Activated CD4-positive, CD25-positive, alpha-beta regulatory T cell treated with anti-CD3 and anti-CD28 coated beads, Interleukin-2, amount 50 U/mL, for 24 hours (primary cell): ENCODE measurements at places on chromosomes 4 and X.

GRCh38 chr4:5958199-5958735 is 60.0 kb downstream of the C4orf50 start:
- no peak for ATAC-seq

DNA sequence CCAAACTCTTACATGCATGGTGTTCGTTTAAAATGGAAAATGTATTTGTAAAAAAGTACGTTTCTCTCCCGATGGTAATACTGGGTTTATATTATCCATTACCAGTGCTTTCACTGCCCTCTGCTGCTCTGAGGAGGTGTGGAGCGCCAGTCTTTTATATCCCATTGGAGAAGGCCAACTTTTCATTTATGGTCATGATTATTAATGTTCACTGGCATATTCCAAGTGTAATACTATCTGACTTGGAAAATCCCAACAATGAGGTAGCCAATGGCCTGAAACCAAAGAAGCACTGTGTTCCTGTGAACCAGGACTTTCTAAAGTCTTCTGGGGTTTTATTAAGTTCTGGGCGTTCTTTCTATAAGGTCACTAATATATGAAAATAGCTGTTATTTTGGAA is 80.7 kb downstream of the SYNPO2 start:
- no peak for ATAC-seq

GRCh38 chrX:86078650-86079049 is 31.3 kb upstream of the CHM start:
- ATAC-seq, result no peak

DNA sequence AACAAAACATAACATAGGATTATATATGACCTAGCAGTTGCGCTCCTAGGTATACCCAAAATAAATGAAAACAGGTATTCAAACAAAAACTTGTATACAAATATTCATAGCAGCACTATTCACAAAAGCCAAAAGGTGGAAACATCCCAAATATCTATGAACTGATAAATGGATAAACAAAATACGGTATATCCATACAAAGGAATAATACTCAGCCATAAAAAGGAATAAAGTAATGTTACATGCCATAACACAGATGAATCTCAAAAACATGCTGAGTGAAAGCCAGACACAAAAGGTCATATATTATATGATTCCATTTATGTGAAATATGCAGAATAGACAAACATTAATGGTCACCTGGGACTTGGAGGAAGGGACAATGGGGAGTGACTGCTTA is 5.2 kb downstream of the WNK3 start:
- ATAC-seq, result no peak

GRCh38 chr4:37780444-37781130 is 45.9 kb upstream of the PGM2 start:
- ATAC-seq, result no peak

- ATAC-seq, result no peak
Observed at GRCh38 chr4:141645611-141646340, 9.4 kb downstream of the IL15 start.

DNA sequence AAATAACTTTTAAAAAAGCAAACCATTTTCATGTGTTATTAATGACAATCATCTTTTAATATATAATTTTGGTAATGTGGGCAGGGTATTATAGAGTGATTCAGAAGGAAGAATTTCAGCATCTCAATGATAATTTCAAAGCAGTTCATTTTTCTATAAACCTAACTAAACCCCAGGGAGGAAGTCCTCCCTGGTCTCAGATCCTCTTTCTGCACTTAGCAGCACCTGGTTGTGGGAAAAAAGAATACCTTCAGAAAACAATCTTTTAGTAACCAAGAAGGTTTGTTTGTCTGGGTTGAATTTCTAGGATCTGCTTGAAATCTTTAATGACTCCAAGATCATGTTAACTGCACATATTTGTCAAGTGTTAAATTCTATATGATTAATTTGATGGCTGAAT is 29.9 kb downstream of the DKK2 start:
- ATAC-seq, result no peak

DNA sequence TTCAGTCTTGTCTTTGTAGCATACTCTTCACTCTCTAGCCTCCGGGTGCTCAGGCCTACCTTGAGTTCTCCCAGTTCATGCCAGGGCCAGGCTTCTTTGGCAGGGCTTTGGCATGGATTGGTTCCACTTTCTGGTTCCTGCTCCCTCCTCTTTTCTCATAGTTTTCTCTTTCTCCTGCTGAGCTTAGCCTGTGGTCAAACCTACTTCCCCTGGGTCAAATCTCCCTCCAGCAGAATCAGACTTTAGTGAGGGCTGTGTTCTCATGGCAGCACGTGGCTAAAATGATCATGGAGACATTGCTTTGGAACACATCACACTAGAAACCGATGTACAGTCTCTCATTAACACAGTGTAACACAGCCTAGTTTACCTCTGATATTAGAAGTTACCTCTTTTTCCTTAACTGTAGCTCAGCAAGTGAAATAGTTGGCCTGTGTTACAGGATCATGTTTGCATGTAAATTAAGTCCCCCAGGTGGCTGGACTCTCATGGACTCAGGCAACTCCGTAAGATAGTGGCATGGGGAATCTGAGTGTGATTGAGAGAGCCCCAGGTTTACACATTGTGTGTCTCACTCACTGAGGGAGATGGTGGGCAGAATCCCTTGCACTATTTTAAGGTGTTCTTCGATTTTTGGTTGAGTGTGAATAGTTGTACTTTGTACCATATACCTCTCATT is 13.3 kb downstream of the RAB9A start:
- ATAC-seq, result no peak

- ATAC-seq, result peak; percentile 15
Observed at GRCh38 chrX:24025741-24026403, 1.1 kb downstream of the KLHL15 start.

- no peak for ATAC-seq
Observed at GRCh38 chr4:143341186-143341755, 4.6 kb downstream of the GAB1 start.
